Fibroblast of mammary gland (primary cell): ENCODE measurements at places on chromosomes 11 and 22.

GRCh38 chr22:36081023-36081431 lies 52.4 kb upstream of the RBFOX2 start:
- DNase-seq: peak; percentile 99

DNA sequence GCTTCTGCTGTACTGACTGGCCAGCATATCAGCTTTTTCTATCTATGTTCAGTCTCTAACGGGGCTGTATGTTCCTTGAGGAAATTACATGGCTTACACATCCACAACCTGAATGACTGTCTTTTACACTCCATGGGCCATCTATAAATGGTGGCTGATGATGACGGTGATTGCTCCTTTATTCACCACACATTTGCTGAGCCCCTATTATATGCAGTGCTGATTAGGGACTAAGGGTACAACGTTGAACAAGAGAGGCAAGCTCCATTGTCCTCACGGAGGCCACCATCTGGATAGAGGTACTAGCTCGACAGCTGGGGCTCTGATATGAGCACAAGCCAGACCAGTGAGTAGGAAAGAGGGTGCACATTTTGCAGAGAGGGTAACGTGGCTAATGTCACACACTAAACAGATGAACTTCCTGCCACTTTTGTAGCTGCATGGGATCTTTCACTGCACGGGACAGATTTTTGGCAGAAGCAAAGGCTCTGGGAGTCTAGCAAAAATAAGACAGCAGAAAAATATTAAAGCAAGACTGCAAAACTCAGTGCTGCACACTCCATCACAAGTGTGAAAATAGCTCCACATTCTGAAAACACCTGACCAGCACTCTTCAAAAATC lies 30.6 kb downstream of the DRD2 start:
- no peak for DNase-seq

DNA sequence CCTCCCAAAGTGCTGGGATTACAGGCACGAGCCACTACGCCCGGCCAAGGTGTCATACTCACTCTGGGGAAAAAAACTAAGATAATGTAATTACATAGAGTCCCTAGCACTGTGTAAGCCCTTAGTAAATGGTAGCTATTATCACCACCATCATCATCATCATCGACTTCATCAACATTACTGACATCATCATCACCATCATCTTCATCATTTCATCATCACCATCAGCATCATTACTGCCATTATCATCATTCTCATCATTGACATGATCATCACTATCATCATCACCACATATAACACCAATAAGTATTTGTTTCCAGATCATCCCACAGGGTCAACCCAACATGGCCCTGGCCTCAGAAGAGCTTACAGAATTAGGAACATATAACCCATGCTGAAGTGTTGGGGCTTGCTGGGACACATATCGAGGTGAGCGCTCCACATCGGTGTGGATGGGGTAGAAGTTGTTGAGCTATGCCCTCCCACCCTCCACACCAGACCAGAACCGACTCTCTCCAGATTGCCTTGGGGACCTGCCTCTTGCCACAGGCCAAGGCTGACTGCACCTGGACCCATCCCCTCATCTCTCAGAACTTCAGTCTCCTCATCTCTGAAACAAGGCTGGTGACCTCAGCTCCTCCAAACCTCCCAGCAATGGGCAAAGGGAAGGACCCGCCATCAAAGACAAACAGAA lies 14.7 kb upstream of the CD5 start:
- no peak for DNase-seq

DNA sequence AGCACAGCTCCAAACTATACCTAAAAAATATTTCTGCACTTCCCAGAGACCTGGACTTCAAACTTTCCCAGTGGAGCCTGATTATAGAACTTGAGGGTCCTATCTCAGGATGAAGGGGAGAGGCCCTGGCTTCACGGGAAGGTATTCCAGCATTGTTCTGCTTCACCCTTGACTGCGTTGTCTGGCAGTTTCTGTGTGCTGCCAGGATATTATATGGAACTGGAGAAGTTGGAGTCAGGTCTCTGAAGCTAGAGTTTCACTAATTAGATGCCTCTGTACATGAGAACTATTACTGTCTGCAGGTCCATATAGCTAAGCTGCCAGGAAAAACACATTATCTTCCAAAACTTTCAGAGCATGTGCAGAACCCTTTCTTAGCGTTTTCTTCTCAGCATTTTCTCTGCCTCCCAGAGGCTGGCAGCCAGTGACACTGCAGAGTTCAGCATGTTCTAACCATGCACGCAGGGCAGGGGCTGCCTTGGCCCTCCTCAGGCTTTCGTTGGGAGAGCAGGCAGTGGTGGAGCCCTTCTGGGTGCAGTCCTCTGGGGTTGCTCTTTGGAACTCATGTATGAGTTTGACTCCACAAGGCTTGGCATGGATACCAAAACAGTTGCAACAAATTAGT lies 99.3 kb downstream of the CWC15 start:
- DNase-seq: no peak

GRCh38 chr11:97814325-97814959 lies 1206.3 kb upstream of the CNTN5 start:
- no peak for DNase-seq

GRCh38 chr11:133239575-133239974 lies 292.7 kb downstream of the OPCML start:
- no peak for DNase-seq

DNA sequence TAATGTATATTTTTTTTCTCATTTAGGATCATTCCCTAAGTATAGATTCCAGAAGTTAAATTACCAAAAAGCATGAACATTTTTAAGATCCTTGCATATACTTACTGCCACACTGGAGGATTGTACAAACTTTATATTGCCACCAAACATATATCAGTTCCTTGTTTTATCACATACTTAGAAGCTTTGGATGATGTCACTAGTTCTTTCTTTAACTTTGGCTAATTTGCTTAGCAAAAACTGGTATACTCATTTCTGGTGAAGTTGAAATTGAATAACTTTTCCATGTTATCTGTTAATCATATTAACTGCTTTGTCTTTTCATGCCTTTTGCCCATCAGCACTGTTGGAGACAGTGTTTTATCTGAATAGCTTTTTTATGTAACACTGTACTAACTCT lies 31.6 kb upstream of the PRDM10 start:
- DNase-seq: no peak
